Activated CD8-positive, alpha-beta memory T cell treated with anti-CD3 and anti-CD28 coated beads, Interleukin-2, amount 50 U/mL, for 4 hours (primary cell): ENCODE measurements at places on chromosomes 16 and 17.

DNA sequence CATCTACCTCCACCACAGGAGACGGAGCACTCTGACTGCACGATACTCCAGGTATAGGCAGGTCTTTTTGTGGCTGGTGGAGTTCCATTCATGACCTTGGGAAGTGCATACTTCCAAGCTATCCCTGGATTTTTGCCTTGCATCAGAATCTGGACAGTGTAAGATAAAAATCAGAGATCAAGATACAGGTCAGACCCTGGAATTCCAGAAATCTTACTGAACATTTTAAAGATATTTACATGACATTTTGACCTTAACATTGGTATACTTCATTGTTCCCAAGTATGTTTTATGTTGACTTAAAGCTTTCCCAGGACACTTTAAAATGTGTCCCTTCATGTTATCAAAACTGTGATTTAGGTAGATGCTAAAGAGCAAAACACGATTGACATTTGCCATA is 101.0 kb downstream of the SYCE1L start:
- DNase-seq: no peak

DNA sequence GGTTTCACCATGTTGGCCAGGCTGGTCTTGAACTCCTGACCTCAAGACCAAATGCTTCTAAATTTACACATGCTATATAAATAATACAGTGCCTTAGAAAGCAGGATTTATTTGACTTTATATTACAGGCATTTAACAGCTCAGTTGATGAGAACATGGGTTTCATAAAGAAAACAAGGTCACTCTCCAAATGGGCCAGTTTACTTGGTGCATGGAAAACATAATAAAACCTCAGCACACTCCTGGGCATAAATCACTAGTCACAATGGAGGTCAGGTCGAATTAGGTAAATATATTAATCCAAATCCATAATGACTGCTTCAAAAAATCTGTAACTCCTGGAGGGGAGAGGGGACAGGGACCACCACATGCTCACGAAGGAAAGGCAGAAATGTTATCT is 24.5 kb downstream of the APPBP2 start:
- DNase-seq: no peak

DNA sequence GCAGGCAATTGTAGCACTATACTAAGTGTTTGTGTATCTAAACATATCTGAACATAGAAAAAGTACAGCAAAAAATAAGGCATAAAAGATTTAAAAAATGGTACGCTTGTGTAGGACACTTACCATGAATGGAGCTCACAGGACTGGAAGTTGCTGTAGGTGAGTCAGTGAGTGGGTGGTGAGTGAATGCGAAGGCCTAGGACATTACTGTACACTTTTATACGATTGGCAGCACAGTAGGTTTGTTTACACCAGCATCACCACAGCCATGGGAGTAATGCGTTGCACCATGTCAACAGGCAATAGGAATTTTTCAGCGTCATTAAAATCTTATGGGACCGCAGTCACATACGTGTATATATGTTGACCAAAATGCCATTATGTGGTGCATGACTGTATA is 45.6 kb downstream of the DNAH9 start:
- no peak for DNase-seq

DNA sequence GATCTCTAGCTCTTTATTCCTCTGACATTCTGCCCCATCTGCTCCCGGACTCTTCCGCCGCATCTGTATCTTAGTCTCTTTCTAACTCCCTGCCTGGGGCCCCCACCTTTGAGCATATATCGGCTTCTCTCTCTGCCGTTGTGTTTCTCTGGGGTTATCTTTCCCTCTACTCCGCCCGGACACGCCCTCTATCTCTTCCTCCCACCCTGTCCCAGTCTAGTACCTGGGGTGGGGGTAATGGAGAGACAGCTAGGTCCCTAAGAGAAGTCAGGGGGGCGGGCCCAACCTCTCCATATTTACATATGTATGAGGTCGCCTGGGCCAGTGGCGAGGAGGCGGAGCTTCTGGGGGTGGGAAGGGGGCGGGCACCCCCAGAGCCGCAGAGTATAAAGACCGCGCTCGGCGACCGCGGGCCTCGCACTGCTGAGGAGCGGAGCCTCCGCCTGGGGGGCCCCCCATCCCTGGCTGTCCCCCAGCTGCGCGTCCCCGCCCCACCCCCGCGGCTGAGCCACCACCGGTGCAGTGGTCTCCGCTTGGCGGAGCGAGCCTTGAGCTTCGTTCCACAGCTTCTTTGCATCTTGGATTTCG is at the start of gene ATP1B2:
Gene ATP1B2 (plus strand): TSS at position 418 of the 588 bp plus-strand sequence. CDS start 593 bp downstream, outside the sequence.
- peak; percentile 78 for DNase-seq

DNA sequence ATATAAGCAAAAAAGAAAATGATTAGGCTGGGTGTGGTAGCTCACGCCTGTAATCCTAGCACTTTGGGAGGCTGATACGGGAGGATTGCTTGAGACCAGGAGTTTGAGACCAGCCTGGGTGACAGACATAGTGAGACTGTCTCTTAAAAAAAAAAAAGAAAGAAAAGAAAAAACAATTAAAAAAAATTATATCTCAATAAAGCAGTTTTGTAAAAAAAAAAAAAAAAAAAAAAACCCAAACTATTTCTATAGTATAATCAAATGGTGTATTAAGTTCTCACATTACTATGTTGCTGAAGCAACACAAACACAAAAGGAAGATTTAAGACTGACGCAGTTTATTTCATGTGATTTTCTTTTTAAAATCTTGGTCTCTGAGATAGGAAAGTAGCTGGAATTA is 140.5 kb downstream of the TRIM37 start:
- DNase-seq: no peak

DNA sequence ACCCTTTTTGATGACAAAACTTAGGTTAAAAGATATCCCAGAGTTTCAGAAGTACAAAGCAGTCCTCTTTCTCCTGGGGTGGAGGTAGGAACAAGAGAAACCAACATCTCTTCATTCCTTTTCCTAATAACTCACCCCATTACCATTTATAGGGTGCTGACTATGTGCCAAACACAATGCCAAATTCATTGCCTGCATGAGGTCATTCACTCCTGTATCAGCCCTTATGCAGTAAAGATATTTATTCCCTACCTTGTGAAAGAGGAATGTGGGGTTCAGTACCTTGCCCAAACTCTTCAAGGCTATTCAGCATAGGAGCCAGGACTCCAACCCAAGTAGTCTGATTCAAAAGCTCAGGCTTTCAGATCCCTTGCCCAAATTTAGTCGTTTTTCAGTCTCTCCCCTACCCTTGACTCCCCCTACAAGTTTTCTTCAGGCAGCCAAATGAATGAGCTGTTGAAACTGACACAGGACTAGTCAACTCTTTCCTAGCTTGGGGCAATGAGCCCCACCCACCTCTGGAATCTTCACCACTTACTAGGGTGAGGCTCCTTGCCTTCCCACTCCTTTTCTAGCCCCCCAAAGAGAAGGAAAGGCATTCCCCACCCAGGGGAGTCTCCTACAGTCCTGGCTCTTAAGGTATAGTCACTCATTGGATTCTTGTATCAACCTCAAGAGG is 5.9 kb downstream of the KRT14 start:
- no peak for DNase-seq

GRCh38 chr17:2266045-2266864 is 37.3 kb downstream of the SMG6 start:
- DNase-seq: peak; percentile 80

- DNase-seq: no peak
These were observed 9.0 kb upstream of the RHBDL3 start for GRCh38 chr17:32256701-32257019.

- DNase-seq: no peak
These were observed 918 bp upstream of the KRABD2 start for GRCh38 chr17:8377422-8377821.

DNA sequence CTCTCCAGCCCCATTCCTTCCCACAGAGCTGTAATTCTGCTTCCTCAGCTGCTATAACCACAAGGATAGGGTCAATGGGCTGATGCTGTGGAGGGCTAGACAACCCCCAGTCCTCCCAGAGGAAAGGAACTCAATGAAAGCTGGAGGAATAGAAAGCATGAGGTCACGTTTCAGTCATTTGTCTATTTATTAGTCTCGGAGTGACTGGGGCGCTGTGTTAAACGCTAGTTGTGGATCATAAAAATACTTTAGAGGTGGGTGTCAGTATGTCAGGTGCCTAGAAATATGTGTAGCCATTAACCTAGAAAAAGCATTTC is 787 bp upstream of the CCL3L1 start:
- DNase-seq: no peak

- no peak for DNase-seq
These were observed 152.9 kb upstream of the ANKFN1 start for GRCh38 chr17:56000411-56000810.

GRCh38 chr16:24689128-24689527 is 40.3 kb upstream of the TNRC6A start:
- no peak for DNase-seq

- no peak for DNase-seq
These were observed 18.2 kb upstream of the MEOX1 start for GRCh38 chr17:43679911-43680310.

GRCh38 chr17:36602924-36603384 is 1.6 kb downstream of the MRM1 start:
- DNase-seq: peak; percentile 70

DNA sequence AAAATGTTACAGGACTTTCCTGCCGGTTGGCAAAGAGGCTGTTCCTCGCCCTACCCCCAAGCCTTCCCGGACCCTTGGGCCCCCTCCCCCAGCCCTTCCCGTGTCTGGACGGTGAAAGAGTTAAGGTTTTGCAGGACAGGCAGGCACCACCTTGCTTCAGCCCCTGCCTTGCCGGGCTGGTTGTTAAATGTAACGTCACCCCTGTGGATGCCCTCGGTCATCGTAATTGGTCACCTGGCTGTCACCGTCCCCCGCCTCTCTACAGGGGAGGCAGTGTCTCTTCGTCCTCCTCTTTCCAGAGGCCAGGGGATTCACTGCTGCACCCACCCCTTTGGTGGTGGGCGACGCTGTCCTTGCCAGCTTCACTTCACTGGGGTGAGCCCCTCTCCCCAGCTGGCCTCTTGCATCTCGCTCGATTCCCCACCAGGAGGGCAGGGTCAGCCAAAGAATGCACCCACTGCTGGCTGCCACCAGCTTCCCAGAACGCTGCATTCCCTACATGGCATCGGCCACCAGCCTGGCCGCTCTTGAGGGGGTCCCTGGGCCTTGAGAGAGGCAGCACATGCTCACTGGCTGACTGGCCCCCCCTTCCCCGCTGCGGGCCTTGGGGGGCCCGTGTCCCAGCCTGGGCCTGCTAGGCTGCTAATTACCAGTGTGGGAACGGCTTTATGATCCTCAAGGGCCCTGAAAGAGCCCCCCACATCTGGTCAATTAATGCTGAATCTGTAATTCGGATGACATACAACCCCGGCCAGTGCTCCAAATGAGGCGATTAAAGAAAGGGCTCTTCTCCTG is 25.2 kb upstream of the GSE1 start:
- DNase-seq: no peak
